ENCODE measurements at places on chromosomes 4 and X.

DNA sequence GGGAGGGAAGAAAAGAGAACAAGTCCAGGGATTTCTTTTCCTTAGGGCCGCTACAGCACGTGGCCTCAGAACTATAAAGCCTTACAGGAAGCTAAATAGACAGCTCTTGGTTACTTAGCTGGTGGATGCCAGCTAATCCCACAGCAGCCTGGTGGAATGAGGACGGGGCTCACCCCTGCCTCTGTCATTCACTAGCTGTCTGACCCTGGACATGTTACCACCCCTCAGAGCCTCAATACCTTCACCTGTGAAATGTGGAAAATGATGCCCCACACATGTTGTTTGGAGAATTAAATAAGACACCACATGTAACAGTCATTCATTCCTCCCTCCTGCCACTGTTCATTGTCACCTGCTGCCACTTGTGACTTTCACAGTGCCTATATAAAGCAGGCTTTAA, 15.7 kb downstream of the CCKAR start:
- DNase-seq = no peak

DNA sequence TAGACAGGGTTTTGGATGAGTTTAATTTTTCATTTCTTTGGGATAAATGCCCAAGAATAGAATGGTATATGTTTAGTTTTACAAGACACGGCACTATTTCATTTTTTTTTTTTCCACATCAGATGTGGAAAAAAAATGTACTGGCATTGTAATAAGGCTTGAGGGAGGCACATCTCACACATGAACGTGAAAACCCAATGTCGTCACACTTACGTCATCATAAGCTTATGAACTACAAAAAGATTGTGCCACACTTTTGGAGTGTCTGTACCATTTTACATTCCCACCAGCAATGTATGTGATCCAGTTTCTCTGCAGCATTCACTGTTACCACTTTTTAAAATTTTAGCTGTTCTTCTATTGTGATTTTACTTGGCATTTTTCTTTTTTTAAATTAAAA, 74.2 kb downstream of the TAF1 start:
- DNase-seq = no peak

GRCh38 chr4:17884063-17884462, 73.3 kb downstream of the NCAPG start:
- DNase-seq = no peak

DNA sequence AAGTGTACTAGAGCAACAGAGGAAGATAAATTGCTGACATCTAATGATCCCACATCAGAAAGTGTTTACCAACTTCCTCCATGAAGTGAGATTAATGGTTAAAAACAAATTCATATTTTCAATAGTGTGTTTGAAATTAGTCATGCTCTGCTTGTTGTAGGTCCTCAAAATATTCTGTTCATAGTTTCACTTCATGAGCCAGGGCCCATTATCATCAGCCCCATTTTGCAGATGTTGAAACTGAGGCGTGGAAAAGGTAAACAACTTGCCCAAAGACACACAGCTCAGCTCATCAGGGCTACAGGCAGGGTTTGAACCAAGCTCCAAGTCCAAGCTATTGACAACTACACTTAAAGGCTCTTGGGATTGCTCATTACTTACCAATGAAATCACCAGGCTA, 103.5 kb upstream of the PPARGC1A start:
- DNase-seq = no peak

DNA sequence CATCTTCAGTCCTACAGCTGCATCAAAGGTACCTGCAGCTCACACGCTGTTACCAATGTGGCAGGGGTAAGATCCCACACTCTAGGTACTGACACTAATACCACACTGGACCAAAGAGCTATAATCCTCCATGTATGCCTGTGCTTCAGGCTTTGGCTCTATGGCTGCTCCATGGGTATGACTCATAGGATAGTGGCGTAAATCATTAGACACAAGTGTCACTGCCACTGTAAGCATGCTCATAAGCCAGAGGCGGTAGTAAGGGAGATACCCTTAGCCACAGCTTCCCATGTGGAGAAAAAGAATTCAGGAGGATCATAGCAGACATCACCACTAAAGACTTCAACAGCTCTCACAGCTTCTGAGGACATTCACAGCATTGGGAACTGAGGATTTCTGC, 287.5 kb downstream of the ACTRT1 start:
- DNase-seq = no peak

- DNase-seq = peak; percentile 47
Observed at GRCh38 chr4:985123-985830, 1.6 kb upstream of the IDUA start.

GRCh38 chr4:97349468-97350186, 793.6 kb downstream of the STPG2 start:
- no peak for DNase-seq

DNA sequence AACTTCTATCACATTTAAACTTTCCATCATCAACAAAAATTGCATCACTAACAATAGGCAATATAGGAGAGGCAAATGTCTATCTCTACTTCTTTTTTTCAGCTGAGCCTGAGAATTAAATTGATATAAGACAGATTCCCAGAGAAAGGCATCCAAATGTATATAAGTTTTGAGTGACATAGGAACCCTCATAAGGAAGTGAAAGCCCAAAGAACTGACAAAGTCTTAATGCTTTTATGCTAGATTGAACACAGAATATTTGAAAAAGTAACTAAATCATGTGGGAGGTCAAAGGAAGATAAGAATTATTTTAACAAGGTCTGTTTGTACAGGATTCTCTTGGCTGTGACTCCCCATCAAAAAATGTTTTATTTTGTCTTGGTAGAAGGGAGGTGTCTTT, 714.9 kb downstream of the GRXCR1 start:
- no peak for DNase-seq

GRCh38 chr4:151340751-151341385, 15.5 kb upstream of the SH3D19 start:
- no peak for DNase-seq

DNA sequence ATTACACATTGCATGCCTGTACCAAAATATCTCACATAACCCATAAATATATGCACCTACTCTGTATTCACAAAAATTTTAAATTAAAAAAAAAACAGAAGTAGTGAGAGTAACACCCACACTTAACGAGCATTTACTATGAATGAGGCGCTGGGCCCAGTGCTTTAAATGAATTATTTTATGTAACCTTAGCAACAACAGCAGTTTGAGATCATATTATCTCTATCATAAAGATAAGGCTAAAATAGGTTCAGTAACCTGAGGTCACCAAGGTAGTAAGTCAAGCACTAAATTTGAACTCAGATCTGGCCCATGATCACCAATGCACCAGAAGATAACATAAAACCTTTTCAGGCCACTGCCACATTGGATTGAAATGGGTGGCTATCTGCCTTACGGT, 5.3 kb upstream of the PROM1 start:
- DNase-seq = no peak

DNA sequence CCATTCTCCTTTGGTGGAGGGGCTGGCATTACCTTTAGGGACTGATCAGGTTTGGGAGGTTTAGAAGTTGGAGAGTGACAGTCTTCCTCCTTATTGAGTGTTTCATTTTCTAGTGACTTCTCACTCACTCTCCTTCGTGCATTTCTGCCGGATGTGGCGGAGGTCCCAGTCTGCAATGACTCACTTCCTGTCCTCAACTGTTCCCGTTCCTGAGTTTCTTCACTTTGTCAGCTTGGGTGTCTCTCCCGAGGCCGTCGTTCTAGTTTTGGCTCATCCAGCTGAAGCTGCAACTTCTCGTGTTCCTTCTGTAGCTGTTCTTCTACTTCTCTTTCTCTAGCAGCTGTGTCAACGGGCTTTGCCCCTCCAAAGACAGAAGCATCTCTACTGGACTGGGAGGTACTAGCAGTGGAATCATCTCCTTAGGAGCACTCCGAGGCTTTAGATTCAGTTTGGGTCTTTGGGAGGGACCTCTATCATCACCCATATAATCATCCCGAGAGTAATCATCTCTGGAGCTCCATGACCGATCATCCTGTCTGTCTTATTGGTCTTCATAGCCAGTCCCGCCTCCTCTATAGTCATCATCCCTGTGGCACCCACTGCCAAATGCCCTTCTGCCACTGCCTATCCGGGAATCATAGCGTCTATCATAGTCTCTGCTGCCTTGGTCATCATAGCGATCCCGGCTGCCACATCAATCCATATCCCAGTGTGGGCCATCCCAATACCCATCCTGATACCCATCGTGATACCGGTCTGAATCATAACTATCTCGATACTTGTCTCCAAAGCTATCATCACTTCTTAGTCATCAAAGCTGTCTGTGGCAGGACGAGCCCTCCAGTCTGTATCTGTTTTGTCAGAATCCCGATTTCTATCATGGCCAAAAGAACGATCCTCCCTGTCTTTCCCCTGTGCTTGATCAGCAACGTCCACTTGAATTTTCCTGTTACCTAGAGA, 35.3 kb upstream of the VSIG4 start:
- no peak for DNase-seq

GRCh38 chr4:185339941-185340340, 55.8 kb downstream of the LRP2BP start:
- DNase-seq = no peak

DNA sequence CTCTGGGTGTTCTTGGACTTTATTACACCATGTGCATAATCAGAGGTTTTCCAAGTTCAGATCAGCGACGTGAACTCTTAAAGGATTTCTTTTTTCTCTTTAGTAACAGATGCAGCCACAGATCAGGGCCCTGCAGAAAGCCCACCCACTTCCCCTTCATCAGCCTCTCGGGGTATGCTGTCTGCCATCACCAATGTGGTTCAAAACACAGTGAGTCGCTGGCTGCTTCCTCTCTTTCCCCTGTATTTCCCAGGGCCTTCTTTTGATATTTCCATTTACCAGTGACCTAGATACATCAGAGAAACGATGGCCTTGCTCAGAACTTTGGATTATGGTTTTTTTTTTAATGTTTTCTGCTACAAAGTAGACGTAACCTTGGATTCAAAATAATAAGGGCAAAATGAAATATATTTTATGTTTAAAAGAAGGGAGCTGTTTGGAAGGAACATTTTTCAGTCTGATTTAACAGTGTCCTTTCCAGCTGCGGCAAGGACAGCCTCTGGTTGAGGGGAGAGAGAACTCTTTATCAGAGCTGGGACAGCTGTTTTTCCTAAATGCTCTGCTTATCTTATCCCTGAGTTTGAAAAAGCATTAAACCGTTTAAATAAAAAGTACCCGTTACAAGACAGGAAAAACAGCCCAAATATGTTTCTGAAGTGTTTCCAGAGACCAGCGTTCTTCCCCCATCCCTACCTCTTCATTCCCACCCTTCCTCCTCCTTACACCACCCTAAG, 38.2 kb downstream of the FAM114A1 start:
- DNase-seq = no peak

DNA sequence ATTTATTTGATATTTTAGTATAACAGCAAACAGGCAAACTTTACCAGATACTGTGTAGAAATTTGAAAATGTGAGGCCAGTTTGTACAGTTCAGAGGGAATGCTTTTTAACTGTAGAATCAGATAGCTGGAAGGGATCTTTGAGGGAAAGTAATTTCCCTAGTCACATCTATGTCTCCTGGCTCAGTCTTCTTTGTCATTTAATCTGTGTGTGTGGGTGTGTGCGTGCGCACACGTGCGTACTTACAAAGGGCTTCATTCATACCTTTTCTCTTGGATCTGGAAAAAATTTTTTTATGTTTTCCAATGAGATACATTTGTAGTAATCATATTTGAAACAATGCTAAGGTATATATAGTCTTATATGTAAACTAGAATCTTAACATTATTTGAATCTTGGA, 44.6 kb downstream of the IL13RA1 start:
- no peak for DNase-seq

All from NCI-H69 (cell line).